ENCODE measurements at places on chromosomes 2 and 18. TPM values are rescaled to one million over a fixed set of nuclear protein-coding genes. Genes with fewer than 3 reads are reported as not detected.

Gene XIRP2
- total RNA-seq: not detected

Gene C2orf68
- total RNA-seq: 16.5 TPM

- DNase-seq: no peak
Measured at GRCh38 chr2:217953531-217953932, 49.3 kb downstream of the TNS1 start.

DNA sequence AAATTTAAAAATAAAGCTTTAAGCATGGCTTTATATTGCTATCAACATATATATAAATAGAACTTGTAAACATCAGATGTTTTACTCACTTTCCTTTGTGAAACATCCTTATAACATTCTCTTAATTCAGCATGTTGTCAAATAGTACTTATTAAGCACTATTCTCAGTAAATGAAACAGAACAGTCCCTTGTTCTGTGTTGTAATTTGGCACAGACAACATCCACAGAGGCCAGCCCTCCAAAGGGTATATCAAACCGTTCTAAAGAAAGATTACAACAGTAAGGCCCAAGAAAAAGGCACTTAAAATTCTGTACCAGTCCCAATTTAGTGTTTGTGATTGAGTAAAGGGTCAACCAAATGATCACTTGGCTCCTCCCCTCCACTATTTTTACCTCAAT is 46.0 kb downstream of the GAREM1 start:
- no peak for DNase-seq

Gene IL1R2
- total RNA-seq: 5.4 TPM

Gene SERPINB3
- 0.12 TPM for total RNA-seq

DNA sequence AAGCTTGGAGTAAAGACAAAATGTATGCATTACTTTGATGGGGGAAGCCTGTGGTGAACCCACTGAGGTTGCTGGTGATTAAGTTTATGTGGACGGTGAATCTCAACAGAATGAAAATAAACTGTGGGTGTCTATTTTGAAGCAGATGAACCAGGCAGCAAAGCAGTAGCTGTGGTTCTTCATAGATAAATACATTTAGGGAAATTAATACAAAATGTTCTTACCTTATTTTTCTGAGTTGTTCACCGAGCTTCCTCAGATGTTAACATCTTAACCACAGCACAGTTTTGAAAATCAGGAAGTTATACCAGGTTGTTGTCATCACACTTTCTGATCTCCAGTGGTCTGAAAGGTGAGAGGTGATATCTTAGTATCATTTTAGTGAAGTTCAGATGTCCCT is 53.9 kb downstream of the NCK2 start:
- DNase-seq: no peak

DNA sequence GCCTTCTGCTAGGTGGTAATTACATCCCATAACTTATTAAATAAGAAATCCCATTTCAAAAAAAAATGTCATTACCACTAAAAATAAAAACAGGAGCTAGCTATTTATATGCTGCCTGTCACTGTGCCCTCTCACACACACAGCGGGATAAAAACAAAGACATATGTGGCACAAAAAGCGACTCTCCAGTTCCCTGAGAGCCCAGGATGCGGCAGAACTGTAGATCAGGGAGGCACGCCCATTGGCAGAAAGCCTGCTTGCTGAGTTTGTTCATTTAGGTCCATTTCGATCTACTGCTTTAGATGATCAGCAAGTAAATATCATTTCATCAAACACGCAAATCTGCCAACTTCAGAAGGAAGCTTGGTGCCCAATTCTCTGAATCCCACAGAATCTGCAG is 124.4 kb downstream of the TMEM163 start:
- DNase-seq: no peak

DNA sequence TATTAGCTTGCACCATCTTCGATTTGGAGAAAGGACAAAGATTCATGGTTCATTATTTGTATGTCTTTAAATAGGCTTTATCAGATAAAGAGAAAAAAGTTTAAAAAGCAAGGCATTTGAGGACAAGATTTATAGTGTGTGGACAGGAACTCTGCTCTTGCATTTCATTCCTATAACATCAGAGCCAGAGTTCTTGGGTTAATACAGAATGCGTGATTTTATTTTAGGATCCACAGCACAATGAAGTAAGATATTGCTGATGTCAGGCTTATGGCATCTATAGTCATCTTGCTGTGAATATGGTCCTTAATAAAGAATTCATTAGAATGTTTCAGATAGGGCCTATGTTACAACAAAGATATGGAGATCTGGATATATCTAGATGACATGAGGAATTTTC is 19.7 kb downstream of the RASGRP3 start:
- DNase-seq: no peak

DNA sequence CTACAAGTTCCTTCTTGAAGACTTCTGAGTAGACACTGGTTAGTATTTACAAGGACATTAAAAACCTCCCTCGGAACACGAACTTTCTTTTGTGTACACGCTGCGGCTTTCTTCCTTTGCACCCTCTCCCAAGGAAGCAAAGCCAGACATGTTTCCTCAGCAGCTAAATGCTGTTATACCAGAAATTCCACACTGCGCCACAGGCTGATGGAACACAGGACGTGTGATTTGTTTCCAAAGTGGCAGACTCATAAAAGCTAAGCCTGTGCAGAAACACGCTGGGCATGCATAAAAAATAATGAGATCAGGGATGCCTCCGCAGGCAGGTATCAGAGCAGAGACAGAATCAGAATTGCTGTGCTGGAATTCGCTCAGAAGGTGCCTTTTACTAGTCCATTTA is 73.0 kb upstream of the RGPD5 start:
- DNase-seq: no peak

DNA sequence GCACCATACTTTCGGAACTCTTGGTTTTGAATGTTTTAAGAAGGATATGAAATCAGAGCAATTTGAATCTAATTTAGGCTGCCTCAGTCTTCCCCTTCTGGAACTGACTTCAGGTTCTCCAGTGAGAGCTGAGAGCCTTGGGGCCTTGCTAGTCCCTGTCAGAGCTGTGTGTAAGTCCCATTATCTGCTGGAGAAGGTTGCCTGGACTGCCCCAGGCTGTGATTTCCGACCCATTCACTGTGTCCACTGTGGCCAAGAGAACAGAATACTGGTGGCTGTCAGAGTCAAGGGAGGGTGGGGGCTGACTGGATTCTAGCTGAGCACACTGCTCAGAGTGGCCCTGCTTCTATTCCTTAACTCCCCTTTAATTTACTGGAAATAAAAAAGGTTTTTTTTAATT is 278.0 kb downstream of the KCNS3 start:
- DNase-seq: no peak

Gene CHN1
- total RNA-seq: 22.5 TPM

Gene EN1
- total RNA-seq: not detected

GRCh38 chr18:58536202-58536516 is 92.7 kb downstream of the ALPK2 start:
- no peak for DNase-seq

GRCh38 chr2:10136101-10136934 is 13.8 kb downstream of the RRM2 start:
- DNase-seq: no peak

GRCh38 chr18:43396266-43396665 is 119.0 kb upstream of the SYT4 start:
- DNase-seq: no peak

GRCh38 chr2:237120916-237121315 is 35.2 kb downstream of the COPS8 start:
- DNase-seq: no peak

DNA sequence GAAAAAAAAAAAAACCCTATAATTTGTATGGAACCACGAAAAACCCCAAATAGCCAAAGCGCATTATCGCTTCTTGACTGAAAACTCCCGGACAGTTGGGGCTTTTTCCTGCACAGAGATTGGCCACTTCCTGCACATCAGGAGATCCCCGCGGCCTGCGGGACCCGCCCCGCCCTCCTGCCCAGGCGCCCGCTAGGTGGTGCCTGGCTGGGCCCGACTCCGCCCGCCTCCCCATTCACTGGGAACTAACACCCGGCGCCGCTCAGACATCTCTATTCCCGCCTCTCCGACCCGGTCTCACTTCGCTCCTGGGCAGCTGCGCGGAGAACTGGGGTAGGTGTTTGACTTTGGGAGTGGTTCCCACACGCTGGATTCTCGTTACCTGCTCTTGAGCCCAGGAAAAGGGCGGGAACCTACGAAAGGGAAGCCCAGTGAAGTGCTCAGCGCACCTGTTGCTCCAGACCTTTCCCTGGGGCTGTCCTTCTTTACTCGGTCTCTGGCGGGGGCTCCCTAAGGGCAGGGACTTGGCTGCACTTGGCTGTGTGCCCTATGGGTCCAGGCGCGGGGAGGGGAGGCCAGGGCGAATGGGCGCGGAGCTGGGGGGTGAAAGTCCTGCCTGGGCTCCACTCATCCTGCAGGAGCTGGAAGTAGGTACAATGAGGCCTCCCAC is at the start of gene HMSD:
Gene HMSD (plus strand): TSS at position 234 of the 670 bp plus-strand sequence. CDS start 4,155 bp downstream, outside the sequence.
- DNase-seq: no peak

Gene EGR4
- total RNA-seq: 0.07 TPM

DNA sequence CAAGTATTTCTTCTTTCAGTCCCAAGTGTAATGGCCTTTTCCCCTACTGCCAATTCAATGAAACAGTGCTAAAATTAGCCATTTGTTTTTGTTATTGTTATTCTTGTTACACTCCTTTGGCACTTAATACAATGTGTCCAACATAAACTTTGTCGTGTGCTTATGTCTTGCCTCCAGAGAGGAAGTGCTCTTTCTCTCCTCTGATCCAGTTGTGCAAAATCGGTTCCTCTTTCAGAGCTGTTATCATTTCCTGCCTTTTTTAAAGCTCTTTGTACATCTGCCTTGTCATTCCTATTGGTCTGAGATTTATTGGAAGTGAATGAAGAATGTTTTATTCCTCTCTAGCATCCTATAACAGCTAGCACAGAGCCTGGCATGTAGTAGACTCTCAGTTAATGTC is 623.2 kb upstream of the ID2 start:
- DNase-seq: no peak

Gene SUMO1
- total RNA-seq: 129 TPM

GRCh38 chr2:181970160-181970794 is 15.4 kb upstream of the PPP1R1C start:
- DNase-seq: no peak

Gene PID1
- 0.69 TPM for total RNA-seq

Gene ALPP
- total RNA-seq: not detected

DNA sequence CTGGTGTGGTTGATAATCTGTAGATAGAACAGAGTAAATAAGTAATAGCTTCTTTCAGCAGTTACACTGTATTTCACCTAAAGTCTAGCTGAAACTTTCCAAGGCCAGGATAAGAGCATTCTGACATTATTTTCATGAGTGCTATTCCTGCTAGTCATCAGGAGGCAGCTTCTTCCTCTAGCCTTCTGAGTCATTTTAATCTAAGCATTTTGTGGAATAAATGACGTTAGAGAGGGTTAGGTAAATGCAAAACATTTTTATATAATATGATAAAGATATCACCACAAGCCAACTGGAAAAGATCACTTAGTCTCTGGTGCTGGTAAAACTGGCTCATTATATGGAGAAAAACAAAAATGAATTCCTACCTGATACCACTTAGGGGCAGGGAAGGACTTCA is 138.5 kb downstream of the MEP1B start:
- DNase-seq: no peak

DNA sequence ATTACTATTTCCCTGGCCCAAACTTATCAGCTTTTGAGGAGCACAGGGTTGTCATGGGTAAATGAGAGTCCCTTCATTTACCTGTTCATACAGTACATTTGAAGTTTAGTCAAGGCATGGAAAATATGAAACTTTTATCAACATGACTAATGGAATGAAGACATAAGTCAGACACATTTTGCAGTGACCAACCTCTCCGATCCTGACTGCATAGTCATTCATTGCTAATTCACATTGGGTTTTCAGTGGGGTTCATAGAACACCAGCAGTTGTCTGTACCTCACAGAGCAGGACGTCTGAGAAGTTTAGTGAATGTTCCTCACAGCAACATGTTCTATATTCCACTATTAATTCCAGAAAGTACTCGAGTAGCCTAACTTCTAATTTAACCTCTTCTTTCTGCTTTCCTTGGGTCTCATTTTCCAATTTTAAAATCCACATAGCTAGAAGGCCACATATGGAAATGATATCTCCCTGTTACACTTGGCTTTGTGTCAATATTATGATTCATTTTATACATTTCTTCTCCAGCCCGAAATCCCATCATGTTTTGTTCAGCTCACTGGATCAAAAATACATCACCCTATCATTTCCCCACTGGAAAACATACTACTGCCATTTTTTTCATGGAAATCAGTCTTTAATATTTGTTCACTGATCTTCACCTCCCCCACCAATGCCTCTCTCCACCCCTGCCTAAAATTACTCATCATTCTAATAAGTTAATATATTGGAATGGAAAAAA is 65.9 kb downstream of the CDH20 start:
- no peak for DNase-seq
